ENCODE measurements at places on chromosomes 6 and 20. TPM values are rescaled to one million over a fixed set of nuclear protein-coding genes. Genes with fewer than 3 reads are reported as not detected.
A peak's percentile ranks its signal among the peaks of the same experiment; 100 is the strongest.

Gene SLC16A10
- total RNA-seq, result 40.8 TPM

Gene AIF1
- total RNA-seq, result 15.3 TPM

Gene CD24
- 36.7 TPM for total RNA-seq

Gene GHRH
- total RNA-seq, result not detected

- no peaks in the 10 kb centered on the region for H3K27me3 ChIP-seq
- no peaks in the 10 kb centered on the region for H3K36me3 ChIP-seq
- H3K27ac ChIP-seq, result peak overlapping the region; percentile 46
- H3K4me1 ChIP-seq, result peaks cover 32% of the 10 kb centered on the region
- peak; percentile 55 for DNase-seq
These were observed 817 bp downstream of the ME1 start for GRCh38 chr6:83429857-83430610.

- no peaks in the 10 kb centered on the region for H3K4me1 ChIP-seq
- no peaks in the 10 kb centered on the region for H3K27me3 ChIP-seq
- no peak for DNase-seq
- H3K27ac ChIP-seq, result no peak overlapping the region
These were observed 7.6 kb downstream of the GLP1R start for GRCh38 chr6:39056191-39056590.

GRCh38 chr6:105609375-105609991 lies 206.6 kb upstream of the PREP start:
- H3K27ac ChIP-seq, result peak overlapping the region; percentile 45
- H3K36me3 ChIP-seq, result no peaks in the 10 kb centered on the region
- H3K27me3 ChIP-seq, result peaks cover 4% of the 10 kb centered on the region
- peaks cover 2% of the 10 kb centered on the region for H3K4me1 ChIP-seq
- no peak for DNase-seq
- no peak overlapping the region for H3K4me3 ChIP-seq

DNA sequence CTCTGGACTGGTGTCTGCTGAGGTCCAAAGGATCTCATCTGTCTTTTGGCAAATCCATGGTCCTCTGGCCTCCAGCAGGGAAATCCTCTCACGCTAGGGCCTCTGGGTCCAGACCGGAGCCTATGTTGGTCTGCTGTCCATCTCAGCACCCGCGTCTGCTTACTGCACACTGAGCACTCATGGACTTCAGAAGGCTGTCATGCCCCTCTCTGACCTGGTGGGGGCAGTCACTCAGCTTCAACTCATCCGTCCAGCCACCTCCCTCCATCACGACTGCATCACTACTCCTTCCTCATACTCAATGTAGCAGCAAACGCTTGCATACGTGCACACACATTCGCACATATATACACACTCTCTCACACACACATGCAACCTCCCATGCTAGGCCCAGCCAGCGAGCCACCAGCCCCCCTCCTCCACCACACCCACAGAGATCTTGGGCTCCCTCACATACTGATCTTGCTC lies 33.3 kb downstream of the GABRR2 start:
- H3K4me3 ChIP-seq, result no peak overlapping the region
- H3K27me3 ChIP-seq, result no peaks in the 10 kb centered on the region
- peak; percentile 62 for DNase-seq
- no peaks in the 10 kb centered on the region for H3K36me3 ChIP-seq

GRCh38 chr6:37005061-37005810 lies at the start of gene FGD2:
Gene FGD2, plus strand, starts transcription at chr6:37005655. Its CDS starts 163 bp downstream, at chr6:37005818.
- H3K4me3 ChIP-seq, result no peak within 1 kb of the TSS
- no peaks in the 10 kb centered on the region for H3K36me3 ChIP-seq
- H3K27ac ChIP-seq, result no peak within 1 kb of the TSS

DNA sequence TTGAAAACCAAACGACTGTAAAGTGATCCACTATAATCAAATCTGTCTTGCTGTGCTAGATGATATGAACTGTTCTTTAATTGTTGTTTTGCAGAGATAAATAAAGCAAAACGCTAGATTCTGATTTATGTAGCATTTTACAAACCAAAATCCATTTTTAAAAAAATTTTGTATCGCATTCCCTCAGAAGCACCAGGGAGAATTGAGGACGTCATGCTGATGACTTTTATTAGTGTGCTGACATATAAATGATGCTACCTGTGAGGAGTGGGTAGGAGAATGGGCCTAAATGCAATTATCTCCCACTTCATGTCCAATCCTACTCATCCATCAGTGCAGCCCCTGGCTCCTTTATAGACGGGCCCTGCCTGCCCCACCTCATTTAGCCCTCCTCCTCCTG lies 282.4 kb downstream of the PACRG start:
- no peak overlapping the region for H3K4me3 ChIP-seq
- no peak for DNase-seq
- H3K27me3 ChIP-seq, result no peaks in the 10 kb centered on the region
- no peak overlapping the region for H3K27ac ChIP-seq
- no peaks in the 10 kb centered on the region for H3K4me1 ChIP-seq
- no peaks in the 10 kb centered on the region for H3K36me3 ChIP-seq

Measured in adrenal gland (tissue), 19 donors.